Activated CD4-positive, alpha-beta T cell treated with anti-CD3 and anti-CD28 coated beads, Interleukin-2, amount 50 U/mL, for 1 hour (primary cell): ENCODE measurements at places on chromosomes 16 and 17.

GRCh38 chr17:76568811-76569221 lies 16.8 kb downstream of the ST6GALNAC2 start:
- no peak for DNase-seq

GRCh38 chr17:46010597-46011186 lies 11.6 kb downstream of the STH start:
- no peak for DNase-seq

- no peak for DNase-seq
These were observed at the start of gene SCNN1G for GRCh38 chr16:23182679-23183542. TSS of gene SCNN1G (plus strand) at chr16:23182745. CDS start at chr16:23186272, 3,527 bp downstream.

GRCh38 chr17:65785109-65785508 lies 223.7 kb upstream of the AXIN2 start:
- DNase-seq: no peak

GRCh38 chr17:54974759-54975158 lies 6.2 kb downstream of the STXBP4 start:
- DNase-seq: no peak

DNA sequence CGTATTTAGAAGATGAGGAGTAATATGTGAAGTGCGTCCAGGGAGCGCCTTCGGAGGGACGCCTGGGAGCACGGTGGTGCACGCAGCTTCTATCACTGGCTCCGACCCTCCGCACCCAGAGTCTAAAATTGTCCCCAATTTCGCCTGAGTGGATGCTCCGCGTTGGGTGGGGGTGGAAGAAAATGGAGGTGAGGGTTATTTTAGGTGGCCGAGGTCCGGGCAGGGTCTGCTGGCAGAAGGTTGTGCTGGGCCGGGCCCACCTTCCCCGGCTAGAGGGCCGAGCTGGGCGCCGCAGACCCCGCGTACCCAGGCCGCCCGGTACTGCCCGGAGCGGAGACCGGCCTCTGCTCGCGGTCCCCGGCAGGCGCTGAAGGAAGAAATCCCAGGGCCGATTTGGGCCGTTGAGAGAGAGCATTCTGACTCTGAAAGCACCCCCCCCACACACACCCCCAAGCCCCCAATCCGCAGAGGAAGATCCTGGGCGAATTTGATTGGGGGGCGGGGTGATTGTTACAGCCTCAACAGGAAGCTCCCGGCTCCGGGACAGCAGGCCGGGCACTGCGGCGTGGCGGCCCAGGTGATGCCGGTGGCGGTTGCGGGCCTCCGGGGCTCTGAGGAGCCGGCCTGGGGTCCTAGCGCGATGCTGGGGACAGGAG lies 3.0 kb downstream of the BAHCC1 start:
- DNase-seq: no peak

DNA sequence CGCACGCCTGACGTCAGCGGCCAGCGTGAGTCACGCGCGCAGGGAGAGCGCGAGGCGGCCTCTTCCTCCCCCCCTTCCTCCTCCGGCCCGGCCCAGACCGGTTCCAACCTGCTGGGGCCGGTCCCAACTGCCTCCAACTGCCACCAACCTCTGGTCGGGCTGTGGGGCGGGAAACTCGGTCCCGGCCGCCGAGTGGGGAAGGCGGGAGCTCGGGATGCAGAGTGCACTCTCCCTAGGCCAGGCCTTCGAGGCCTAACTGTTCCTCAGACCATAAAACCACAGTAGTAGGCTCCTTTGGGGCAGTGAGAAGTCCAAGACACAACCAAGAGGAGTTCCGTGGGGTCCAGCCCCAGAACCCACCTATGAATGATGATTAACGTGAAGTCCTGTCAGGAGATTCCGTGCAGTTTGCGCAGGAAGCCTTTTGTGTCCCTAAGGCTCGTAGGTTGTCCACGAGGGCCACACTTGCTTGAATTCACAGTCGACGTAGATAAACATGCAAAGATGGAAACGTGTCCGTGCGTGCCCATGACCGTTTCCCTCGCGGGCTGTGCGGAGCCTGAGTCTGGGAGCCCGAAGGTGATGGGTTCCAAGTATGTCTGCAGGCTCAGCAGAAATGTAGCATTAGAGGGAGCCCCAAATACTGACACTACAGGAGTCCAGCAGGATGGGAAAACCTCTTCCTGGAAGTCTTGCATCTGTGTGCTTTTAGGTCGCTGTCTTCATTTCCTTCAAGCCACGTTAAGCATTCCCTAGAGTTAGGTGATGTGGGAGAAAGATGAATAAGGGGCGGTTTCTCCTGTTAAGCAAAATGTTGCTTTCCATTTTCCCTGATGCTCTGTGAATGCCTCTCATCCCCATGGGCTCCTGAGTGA lies 647 bp downstream of the UNK start:
- DNase-seq: peak; percentile 36

DNA sequence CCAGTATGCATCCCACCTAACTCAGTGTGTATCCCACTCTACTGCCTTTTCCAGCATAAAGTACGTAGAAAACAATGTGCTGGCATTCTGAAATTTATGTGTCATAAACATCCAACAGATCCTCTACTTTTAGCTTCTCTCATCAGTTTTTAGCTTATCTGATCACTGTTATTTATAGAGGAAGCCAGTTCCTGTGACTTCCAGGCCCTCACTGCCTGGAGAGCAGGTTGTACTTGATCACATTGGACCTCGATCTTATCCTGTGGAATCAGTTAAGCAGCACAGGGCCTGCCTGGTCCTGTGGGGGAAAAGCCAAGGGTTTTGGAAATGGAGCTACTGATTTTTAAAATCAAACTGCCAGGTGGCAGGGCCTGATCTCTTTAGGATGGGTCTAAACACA lies 30.8 kb downstream of the PRSS54 start:
- DNase-seq: no peak

- DNase-seq: no peak
These were observed 2.0 kb downstream of the WNK4 start for GRCh38 chr17:42782166-42783061.

GRCh38 chr16:17311333-17312093 lies 159.2 kb downstream of the XYLT1 start:
- no peak for DNase-seq

DNA sequence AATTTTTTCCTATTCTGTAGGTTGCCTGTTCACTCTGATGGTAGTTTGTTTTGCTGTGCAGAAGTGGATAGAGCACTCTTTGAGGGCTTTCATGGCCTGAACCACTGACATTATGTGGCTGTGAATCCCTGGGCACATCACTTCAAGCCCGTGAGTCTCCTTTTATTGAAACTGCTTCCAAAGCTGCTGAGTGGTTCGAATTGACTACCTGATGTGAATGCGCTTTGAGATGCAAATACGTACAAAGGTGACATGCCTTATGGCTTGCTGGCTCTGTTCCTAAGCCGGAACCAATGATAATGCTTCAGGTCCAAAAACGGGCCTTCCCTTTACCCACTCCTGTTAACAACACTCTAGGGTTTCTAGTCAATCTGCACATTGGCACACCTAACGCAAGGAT lies 34.3 kb downstream of the ASPA start:
- DNase-seq: no peak

DNA sequence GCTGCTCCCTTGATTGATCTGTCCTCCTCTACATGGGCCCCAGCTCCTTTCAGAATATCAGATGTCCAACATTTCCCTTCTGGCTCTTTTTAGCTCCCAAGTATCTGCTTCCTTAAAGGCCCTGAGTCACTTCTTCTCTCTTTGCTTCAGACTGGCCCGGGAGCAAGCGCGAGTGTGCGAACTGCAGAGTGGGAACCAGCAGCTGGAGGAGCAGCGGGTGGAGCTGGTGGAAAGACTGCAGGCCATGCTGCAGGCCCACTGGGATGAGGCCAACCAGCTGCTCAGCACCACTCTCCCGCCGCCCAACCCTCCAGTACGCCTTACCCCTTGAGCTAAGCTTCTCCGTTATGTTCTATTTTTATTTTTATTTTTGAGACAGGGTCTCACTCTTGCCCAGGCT lies 12.3 kb downstream of the CNTROB start:
- no peak for DNase-seq

DNA sequence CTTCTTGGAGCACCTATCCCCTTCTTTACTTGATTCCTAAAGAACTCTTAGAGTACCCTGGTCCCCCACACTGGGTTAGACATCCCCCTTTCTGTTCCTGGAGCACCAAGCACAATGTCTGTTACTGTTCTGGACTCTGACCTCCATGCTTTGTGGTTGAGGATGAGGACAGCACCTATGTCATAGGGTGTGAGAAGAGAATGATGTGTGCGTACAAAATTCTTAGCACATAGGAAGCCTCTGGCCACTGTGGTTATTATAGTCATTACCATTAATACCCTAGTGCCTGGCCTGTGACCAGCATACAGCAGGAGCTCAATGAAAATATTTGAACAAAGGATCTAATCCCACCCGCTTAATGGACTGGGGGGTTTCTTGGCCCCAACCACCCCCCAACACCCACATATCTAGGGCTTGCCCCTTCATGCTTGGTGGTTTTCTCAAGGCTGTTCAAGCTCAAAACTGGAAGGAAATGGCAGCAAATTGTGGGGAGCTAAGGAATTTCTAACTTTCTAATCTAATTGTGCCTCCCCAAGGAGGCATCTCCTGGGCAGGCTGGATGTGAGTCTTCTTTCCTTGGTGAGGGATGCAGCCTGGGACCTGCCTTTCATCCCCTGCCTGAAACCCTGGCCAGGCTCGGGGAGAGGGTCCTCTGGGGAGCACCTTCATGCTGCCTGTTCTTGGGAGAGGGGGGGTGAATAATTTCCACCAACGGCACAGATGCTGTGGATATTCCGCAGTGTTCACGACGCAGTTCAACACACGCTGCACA lies 1.5 kb upstream of the CMIP start:
- DNase-seq: no peak

DNA sequence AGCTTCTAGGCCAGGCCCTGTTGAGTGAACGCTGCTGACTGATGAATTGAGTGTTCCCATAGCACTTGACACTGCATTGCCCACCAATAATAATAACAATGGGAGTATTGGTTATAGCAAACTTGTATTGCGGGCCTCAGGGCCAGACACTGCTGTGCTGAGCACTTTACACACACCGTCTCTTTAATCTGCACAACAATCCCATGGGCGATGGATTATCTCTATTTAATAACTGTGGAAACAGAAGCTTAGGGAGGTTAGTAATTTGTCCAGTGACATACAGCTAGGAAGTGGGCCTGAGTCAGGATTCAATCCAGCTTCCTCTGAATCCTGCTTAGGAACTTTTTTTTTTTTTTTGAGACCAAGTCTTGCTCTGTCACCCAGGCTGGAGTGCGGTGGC lies 11.2 kb downstream of the ARHGAP23 start:
- no peak for DNase-seq

GRCh38 chr16:2833776-2834175 lies 3.7 kb downstream of the ZG16B start:
- no peak for DNase-seq

- no peak for DNase-seq
These were observed 528 bp downstream of the TERB1 start for GRCh38 chr16:66800856-66801255.

GRCh38 chr17:1934901-1935300 lies 90.2 kb downstream of the RTN4RL1 start:
- no peak for DNase-seq

GRCh38 chr16:30585022-30585399 lies 486 bp downstream of the ZNF785 start:
- no peak for DNase-seq

DNA sequence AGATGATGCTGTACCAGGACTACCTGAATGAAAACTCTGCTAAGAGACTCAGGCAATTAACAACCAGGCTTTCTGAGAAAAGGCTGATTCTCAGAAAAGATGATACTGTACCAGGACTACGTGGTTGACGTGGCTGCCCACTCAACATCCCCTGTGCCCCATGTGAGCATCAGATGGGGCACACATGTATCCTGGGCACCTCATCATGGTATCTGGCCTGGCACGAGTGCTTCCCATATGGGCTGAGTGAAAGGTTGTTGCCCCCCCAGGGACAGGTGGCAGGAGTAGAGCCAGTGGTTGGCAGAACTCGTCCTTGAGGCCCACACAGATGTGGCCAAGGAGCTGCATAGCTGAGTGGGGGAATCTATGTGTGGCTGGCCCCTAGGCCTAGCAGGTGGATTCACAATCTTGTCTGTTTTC lies 3.5 kb upstream of the CES4A start:
- no peak for DNase-seq

GRCh38 chr16:16940351-16940750 lies 530.4 kb downstream of the XYLT1 start:
- no peak for DNase-seq

GRCh38 chr17:37388266-37388665 lies 12.5 kb downstream of the C17orf78 start:
- no peak for DNase-seq

DNA sequence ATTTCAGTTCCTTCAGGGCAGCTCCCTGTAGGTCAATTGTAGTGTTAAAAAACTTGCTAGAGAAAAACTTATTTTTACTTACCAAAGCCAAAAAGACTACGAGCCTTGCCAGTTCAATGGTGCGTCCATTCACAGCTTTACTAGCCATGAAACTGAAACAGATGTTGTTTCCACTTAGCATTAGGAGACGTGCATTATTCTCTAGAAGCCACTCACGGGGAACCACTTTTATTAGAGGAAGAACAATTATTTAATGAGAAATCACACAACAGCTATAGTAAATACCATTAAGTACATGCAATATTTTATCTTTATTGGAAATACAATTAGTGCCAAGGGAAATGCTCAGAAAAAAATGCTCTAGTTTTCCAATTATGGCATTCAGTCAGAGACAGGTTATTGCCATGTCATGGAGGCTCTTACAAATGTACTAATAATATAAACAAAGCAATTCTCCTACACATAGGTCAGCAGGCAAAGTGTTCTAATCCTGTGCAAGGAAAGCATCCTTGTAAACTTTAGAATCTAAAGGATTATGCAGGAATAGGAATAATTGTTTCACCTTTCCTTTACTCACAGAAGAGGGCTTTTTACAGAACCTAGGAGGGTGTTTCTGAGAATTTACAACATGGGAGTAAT lies 17.4 kb downstream of the LASP1NB start:
- DNase-seq: no peak

GRCh38 chr17:63686138-63686685 lies 13.7 kb downstream of the LIMD2 start:
- no peak for DNase-seq

GRCh38 chr17:1104222-1104621 lies 75.6 kb downstream of the ABR start:
- no peak for DNase-seq

DNA sequence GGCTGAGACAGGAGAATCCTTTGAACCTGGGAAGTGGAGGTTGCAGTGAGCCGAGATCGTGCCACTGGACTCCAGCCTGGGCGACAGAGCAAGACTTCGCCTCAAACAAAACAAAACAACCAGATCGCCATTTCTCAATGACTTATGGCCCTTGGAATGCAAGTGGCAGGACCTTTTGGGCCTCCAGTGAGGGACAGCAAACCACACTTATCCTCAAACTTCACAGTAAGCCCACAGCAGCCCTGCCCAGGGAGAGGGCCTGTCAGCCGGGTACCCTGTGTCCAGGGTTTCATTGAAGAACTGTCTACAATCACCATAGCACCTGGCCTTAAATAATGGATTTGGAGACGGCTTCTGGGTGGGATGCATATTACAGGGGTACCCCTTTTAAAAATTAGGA lies 11.7 kb downstream of the TRAF4 start:
- no peak for DNase-seq
